Kidney tubule cell (primary cell): ENCODE measurements at places on chromosomes 12 and 14.

GRCh38 chr12:69028941-69029729, 96.2 kb upstream of the CPM start:
- no peak for DNase-seq

DNA sequence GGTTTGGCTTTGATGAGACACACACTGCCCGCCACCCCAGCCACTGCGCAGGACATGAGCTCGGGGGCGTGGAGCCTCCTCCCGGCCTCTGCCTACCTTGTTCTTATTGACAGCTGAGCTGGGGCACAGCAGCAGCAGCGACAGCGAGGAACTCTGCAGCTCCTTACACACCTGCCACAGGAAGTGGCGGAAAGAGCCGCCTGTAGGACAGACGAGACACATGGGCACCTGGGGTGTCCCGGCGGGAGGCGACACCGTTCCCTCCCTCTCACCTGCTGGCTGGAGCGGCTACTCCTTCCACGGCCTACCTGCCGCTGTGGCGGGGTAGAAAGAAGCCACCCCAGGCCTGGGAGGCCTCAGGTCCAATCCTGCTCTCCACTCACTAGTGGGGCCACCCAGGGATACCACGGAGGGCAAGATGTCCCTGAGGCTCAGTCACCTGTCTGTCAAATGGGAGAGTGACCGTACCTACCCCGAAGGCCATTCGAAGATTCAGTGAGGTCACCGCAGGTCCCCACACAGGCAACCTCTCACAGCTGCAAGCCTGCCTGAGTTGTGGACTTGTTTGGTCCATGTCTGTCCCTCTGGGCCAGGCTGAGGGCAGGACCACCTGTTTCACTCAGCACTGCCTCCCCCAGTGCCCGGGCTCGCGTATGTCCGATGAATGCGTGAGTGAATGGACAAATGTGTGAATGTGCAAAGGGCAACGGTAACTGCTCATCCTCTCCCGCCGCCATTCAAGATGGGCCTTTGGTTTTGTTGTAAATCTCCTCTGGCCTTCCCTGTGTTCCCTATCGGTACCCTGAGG, 42.6 kb downstream of the TRAFD1 start:
- no peak for DNase-seq

DNA sequence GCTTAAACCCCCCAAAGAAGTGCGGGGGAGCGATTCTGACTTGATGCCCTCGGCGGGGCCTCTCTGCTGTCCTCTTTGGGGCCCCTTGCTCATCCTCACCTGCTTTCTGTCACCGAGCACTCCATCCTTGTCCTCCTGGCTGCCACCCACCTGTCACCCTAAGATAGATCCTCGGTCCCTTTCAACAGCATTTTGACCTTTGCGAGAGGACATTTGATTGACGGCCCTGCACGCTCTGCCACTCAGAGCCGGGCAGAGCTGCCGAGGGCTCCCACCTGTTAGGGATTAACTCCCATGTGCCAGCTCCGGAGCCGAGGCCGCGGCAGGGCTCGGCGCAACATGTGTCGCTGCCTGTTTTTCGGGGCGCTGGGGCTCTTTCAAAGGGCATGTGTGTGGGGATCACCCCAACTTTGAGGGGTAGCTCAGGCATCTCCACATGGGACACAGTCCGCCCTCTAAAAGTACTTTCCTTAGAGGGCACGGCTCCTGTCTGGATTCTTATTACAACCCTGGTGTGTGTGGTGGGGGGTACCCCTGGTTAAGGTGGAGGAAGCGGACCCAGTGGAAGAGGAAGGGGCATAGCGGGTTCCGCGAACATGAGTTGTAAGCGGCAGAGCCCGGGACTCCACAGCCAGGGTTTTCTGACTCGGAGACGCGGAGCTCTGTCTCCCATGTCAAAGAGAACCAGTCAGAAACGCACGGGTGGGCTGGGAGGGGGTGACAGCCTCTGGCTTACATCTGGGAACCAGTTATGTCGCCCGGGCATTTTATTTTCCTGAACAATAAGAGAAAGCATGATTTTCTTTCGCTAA, 811 bp upstream of the MEG3 start:
- DNase-seq: no peak

GRCh38 chr14:75711105-75711795, 50.2 kb downstream of the TTLL5 start:
- DNase-seq: peak; percentile 63

DNA sequence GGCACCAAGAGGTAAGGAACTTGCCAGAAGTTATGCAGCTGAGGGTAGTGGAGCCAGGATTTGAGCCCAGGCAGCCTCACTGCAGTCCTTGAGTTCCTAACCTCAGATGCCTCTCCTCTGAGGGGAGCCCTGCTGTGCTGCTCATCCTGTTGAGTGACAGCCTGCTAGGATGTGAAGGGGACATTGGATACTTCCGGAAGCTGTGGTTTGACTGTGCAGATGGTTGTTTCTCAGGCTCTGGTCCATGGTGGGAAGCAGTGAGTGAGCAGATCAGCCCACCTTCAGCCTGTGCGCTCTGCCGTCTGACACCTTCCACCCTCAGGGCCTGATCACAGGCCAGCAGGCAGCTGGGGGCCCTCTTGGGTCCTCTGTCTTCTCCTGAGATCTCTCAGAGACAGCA, 253.2 kb downstream of the CACNA1C start:
- DNase-seq: no peak

GRCh38 chr12:91604897-91605296, 422.3 kb upstream of the DCN start:
- DNase-seq: peak; percentile 17

DNA sequence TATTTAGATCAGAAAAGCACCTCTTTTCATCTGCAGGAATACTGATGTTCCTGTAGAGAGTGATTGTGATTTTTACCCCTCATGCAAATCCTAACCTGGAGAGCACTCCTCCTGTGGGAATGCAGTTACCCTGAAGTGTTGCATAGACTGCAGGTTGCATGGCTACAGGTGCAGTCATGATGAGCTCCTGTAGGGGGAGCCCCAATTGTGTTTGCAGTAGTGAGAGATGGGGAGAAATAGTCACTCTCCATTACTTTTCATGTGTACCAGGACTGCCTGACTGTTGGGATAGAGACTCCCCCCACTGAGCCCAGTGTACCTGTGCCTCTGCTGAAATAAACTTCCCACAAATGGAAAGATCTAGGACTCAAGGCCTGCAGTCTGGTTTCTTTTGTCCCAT, 1086.5 kb downstream of the SLC6A15 start:
- DNase-seq: peak; percentile 30

GRCh38 chr14:73591690-73592449, at the start of gene ACOT4:
Gene ACOT4 (plus strand): TSS chr14:73591873. CDS start chr14:73591960, 87 bp downstream.
- DNase-seq: peak; percentile 45

- DNase-seq: no peak
Observed at GRCh38 chr14:71011479-71011878, 104.2 kb downstream of the PCNX1 start.

DNA sequence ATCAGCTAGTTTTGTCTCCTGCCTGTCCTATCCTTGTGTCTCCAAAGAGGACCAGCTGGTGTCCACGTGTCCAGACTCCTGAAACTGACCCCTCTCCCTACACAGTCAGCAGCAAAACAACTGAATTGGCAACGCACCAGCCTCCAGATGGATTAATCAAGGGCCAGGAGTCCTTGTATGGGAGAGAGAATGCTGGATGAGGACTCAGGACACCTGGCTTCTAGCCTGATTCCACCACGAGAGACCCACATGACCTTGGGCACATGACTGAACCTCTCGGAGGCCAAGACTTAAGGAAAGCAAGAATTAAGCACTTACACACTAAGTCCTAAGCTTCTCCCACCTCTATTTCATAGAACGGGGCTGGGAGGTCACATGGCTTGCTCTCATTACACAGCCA, 60.4 kb upstream of the CMKLR1 start:
- DNase-seq: no peak

- DNase-seq: no peak
Observed at GRCh38 chr14:103531421-103532215, 2.6 kb downstream of the TRMT61A start.

DNA sequence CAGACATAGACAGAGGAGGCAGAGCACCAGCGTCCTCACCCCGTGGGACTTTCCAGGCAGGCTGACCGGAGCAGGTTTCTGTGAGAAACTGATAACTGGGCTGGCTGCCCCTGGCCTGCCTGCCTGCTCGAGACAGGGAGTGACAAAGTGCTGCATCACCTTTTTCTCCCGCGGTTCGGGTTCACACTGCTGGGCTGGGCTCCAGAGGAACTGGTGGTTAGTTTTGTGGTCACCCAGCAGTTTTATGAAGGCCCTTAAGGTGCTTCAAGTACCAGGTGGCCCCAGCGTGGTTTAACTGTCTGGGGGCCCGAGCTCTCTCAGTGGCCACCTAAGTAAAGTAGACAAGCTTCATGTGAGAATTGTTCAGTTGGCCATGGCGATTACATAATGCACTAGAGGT, 1073.6 kb downstream of the BCL11B start:
- DNase-seq: peak; percentile 43

GRCh38 chr12:74906224-74906623, 303.4 kb downstream of the KCNC2 start:
- no peak for DNase-seq

- DNase-seq: peak; percentile 94
Observed at GRCh38 chr12:80262346-80262745, 163.0 kb downstream of the OTOGL start.

GRCh38 chr14:61319706-61320105, 1.7 kb upstream of the PRKCH start:
- no peak for DNase-seq
